CD4-positive, alpha-beta memory T cell (primary cell): ENCODE measurements at places on chromosomes 4 and X.

GRCh38 chr4:129355516-129355915 is 259.6 kb downstream of the C4orf33 start:
- DNase-seq, result no peak

DNA sequence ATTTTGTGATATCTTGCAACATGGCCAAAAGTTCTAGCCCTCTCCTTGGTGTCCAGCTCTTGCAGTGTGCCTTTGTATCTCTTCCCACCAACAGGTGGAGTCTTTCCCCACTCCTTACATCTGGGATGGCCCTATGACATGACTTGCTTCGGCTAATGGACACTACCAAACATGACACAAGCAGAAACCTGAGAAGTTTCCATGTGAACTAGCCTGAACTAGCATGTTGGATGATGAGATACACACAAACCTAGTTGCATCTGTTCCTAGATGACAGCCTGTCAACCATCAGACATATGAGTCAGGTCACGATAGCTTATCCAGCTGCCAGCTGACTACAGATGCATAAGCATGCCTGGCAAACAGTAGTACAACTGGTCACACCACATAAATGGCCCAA is 207.5 kb upstream of the FTHL17 start:
- no peak for DNase-seq

DNA sequence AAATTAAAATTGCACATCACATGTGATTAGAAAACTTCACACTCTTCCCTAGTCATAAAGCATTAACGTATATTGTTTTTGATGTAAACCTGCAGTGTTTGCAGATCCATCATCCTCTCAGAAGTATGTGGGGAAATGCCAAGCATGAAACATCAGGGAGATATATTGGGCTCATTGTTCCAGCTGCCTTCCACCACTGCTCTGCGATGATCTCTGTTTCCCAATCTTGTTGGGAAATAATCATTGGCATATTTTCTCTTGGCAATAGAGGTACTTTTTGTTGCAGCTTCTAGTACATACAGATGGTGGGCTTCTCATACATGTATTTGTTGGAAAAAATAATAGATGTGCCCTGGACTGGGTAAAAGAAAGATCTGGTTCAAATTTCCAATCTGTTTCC is 466.3 kb upstream of the HS3ST1 start:
- no peak for DNase-seq

- no peak for DNase-seq
These were observed 20.0 kb downstream of the FGF5 start for GRCh38 chr4:80286451-80286850.

- DNase-seq, result no peak
These were observed 34.0 kb upstream of the PACRGL start for GRCh38 chr4:20666012-20666860.

DNA sequence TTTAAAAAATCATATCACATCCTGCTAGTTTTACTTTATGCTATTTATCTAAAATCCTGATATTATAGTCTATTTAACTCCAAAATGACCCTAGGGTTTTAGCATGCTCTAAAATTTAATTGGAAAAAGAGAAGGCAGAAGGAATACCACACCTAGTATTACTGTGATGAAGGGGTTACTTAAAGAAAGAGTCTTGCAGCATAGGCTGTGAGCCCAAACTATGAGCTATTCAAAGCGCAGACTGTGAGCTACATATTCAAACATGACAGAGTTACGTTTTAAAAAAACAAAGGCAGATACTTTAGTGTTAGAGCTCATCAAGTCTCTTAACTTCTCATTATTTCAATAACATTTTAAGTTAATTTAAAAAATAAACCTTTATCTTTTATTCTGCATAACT is 247.7 kb upstream of the ETNPPL start:
- DNase-seq, result no peak
